ENCODE measurements at places on chromosomes 3 and 15. TPM values are rescaled to one million over a fixed set of nuclear protein-coding genes. Genes with fewer than 3 reads are reported as not detected.
A peak's percentile ranks its signal among the peaks of the same experiment; 100 is the strongest.

- no peak for DNase-seq
Observed at GRCh38 chr3:148146947-148147826, 550.5 kb upstream of the AGTR1 start.

Gene SYNPR
- 0.46 TPM for total RNA-seq

GRCh38 chr3:126319701-126320295 is 37.4 kb downstream of the KLF15 start:
- no peak for DNase-seq

Gene SNURF
- 62.1 TPM for total RNA-seq

DNA sequence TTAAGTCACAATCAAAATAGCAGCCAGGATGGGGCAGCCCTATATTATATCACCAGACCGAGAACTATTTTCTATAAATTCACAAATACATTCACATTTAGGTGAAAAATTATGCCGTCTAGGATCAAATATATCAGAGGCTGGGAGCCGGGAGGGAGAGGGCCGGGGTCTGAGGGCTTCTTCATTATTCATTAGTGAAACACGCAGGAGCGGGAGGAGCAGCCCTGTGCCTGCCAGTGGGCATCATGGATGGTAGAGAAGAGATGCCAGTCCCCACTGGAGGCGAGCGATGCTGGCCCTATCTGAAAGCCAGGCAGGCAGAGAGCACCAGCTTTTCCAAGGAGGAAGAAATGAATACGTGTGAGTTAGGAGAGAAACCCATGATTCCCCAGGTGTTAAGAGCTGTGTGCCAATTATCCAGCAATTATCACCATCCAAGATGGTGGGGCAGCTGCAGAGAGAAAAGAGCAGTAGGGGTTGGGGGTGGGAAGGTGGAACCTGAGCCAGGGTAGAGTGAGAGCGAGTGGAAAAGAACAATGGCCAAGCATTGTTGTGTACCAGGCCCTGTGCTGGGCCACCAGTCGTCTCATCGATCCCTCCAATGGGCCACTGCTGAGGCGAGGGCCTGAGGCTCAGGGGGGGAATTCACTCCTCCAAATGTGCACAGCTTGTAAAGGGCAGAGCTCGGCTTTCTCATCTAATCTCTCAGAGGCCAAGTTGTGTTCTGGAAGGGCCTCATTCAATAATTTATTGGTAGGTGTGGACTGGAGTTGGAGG is 261.3 kb upstream of the TLE3 start:
- DNase-seq = peak; percentile 51

Gene GPR27
- 8.3 TPM for total RNA-seq

- no peak for DNase-seq
Observed at GRCh38 chr3:29576181-29576580, 295.3 kb downstream of the RBMS3 start.

- DNase-seq = no peak
Observed at GRCh38 chr3:69108811-69109210, 13.6 kb downstream of the LMOD3 start.

GRCh38 chr3:195236076-195236798 is 34.7 kb downstream of the XXYLT1 start:
- DNase-seq = no peak

Gene EOGT
- 44.0 TPM for total RNA-seq

GRCh38 chr3:41450416-41451231 is 251.3 kb downstream of the CTNNB1 start:
- DNase-seq = no peak
